ENCODE measurements at places on chromosomes 6 and 20.

- DNase-seq, result no peak
These were observed 17.1 kb upstream of the MAP1LC3A start for GRCh38 chr20:34541264-34541901.

DNA sequence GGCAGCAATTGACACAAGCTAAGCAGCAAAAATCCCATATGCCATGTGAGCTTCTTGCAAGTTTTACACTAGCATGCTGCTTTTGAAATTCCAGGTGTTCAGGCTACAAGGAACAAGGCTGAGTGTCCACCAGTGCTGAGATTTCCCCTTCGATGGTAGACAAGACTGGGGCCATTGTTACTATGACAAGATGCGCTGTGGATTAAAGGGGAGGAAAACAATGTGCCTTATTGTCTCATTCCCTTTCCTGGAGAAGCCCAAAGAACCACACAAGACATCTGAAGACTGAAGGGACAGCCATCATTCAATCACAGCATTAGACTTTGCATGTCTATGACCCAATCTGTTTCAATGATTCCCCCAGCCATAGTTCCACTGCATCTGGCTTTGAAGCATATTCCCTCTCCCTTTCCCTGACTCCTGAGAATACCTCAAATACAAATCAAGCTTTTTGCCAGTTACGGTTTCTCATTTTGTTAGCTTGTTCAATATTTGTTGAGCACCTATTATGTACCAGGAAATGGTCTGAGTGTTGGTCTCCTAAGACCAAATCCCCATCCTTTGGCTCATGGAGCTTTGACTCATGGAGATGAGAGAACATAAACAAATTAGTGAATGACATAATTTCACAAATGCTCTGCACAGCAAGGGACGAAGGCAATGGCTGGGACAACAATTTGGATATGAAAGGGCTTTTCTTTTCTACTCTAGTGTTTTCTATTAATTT is 23.4 kb upstream of the SCGN start:
- no peak for DNase-seq

- DNase-seq, result no peak
These were observed 122.2 kb downstream of the KIF13A start for GRCh38 chr6:17865243-17865642.

DNA sequence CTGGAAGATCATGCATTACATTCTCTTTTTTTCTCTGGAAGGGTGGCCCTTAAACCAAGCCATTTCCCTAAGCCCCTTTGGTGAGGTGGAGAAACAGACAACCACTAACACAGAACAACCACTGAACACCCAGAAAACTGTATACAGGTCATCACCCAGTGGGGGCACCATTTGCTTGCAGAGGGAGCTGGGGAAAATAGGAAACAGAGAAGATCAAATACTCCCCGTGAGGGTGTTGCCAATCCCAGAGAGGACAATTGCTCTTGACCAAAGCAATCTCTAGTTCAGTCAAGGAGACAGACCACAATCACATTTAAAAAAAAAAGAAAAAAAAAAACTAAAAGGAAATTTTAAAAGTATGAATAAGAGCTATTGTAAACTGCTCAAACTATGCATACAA is 865 bp upstream of the DAAM2 start:
- DNase-seq, result no peak

DNA sequence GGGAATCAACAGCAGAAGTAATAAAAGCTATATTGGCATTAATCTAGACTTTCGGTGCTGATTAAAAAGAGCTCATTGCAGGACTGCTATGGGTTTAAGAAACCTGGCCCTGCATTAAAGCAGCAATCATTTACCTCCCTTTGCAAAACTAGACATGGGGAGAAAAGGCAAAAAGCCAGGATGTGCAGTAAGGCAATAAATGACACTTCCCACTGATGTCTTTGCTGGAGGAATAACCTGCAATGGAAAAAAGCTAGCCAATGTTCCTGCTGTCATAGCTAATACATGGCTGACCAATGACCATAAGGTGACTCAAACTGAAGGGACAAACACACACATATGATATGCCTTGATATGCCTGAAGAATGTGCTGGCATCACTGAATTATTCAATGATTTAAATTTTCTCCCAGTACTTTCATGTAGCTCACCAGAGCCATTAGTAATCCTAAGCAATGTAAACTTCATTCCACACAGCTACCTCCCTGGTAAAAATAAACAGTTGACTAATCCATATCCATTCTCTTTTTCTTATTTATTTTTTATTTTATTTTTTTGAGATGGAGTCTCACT is 8.7 kb downstream of the DNAAF9 start:
- no peak for DNase-seq

DNA sequence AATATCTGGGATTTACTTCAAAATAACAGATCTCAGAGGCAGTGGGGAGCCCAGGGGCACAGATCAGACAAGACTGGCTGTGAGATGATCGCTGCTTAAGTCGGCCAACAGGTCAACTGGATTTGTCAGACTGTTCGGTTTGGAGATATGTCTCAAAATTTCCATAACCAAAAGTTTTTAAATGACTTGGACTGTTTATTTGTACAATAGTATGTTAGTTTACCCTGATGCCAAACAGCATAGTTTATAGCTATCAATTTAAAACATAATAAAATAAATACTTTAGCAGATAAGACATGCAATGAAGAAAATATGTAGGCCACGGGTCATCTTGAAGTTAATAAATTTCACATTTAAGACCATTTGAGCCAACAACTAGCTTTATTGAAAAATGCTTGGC is 126.7 kb downstream of the IRF4 start:
- no peak for DNase-seq

DNA sequence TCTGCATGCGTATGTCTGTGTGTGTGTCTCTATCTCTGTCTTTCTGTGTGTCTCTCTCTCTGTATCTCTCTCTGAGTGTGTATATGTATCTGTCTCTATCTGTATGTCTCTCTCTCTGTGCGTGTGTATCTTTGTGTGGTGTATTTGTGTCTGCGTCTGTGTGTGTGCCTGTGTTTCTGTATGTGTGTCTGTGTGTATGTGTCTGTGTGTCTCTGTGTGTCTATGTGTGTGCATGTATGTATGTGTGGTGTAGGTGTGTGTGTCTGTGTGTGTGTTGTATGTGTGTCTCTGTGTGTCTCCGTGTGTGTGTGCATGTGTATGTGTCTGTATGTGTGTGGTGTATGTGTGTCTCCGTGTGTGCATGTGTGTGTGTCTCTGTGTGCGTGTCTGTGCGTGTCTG is 243.0 kb upstream of the FOXQ1 start:
- DNase-seq, result no peak

DNA sequence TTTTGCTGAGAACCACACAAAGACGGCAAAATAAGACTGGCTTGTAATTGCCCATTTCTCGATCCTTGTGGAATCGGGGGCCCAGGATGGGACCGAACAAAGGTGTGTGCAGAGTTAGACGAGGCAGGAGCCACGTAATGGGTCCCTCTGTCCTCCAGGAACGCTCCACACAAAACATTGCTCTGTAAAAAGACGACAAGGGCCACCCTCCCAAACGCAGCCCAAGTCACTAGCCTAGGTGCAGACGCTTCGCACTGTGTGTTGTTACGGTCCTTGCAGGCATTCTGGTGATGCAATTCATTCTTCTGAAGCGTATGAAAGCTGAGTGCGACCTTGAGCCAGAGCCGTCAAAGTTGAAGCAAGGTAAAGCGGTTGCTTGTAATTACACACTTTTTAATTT is 363.4 kb downstream of the TAF4 start:
- no peak for DNase-seq

- DNase-seq, result no peak
These were observed 100.9 kb upstream of the CCN2 start for GRCh38 chr6:132052096-132052495.

- no peak for DNase-seq
These were observed 39.6 kb downstream of the MRPL14 start for GRCh38 chr6:44087623-44088022.

DNA sequence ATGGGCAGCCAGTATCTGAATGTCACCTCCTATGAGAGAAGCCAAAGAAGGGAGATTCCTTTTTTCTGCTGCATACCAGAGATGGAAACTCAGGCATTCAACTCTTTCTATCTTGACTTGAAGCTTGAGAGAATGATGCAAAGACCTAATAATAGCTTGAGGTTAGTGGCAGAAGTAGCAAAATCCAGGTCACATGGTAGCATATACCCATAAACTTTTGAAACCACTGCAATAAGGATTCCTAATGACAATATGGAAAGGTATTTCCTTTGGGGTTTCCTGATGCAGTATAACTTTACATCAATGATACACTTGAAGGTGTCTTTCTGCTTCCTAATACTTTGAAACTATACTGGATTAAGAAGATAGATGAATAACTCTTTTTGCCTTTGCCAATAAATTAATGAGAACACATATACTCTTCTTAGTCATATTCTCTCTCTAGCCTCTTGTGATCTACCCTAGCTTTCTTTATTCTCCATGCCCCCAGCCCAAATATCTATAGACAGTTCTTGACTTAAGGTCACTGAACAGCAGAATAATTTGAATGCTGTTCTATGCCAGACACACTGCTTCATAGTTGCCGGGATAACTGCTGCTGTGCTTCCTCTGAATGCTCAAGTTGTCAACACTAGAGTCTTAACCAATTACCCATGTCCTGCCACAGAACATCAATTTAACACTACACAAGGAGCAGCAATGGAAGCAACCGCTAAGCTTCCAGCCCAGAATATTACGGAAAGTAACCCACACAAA is 155.5 kb upstream of the SIM1 start:
- DNase-seq, result no peak

DNA sequence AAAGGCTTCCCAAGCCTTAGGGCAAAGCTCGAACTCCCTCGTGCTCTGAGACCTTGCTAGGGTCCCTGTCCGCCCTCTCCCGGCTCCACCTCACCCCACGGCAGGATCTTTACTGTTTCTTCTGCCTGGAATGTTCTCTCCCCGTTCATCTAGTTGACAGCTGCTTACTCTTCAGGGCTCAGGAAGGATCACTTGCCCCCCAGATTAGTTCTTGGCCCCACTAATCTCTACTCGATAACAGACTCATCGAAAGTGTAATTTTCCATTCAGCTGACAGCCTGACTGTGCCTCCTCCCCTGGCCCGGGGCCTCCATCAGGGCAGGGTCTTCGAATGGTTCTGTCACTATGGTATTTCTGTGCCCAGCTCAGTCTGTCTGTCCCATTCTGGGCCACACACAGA is 3.1 kb downstream of the MAP1LC3A start:
- DNase-seq, result no peak

GRCh38 chr6:3285049-3285639 is 26.4 kb downstream of the PSMG4 start:
- no peak for DNase-seq

DNA sequence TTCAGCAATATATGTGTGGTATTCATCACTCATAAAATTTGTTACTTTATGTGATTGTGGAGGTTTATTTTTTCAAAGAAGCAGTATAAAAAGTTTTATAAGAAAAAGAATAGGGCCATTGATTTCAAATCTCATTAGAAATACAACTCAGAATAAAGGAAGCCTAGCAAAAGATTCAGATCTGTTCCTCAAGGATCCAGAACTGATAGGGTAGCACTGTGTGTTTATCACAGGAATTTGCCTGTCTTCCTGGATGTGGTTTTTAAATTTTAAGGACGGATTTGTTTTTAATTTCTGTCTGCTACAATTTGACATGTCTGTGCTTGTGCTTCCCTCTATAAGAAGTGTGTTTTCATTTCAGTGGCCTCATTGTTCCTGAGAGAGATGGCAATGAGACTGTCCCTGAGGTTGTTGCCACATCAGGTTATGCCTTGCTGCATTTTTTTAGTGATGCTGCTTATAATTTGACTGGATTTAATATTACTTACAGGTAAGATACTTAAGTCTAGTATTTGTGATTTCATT is 74.6 kb downstream of the ATRN start:
- no peak for DNase-seq

- DNase-seq, result no peak
These were observed 32.7 kb downstream of the CHMP4B start for GRCh38 chr20:33843854-33844253.

DNA sequence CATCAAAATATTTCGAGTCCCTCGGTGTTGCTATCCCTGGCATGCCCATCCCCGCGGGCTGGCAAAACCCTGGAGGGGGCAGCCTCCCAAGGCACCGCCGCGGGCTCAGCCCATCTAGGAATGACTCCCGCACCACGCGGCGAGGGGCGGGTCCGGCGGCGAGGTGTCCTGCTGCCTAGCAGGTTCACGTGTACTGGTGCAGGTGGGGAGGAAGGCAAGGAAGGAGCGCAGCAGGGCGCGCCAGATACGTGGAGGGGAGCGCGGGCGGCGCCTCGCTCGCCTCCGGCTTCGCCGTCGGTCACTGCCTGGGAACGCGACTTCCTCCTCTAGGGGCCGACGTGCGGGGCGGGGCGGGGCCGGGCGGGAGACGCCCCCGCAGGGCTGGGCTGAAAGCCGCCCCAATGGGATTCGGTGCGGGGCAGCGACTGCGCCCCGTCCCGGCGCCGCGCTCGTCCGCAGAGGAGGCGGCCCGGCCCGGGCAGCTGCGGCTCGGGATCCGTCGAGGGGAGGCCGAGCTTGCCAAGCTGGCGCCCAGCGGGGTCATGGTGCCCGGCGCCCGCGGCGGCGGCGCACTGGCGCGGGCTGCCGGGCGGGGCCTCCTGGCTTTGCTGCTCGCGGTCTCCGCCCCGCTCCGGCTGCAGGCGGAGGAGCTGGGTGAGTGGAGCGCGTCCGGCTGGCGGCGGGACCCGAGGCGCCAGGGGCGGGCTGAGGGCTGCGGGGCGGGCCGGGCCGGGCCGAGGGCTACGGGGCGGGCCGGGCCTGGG is at the start of gene DCBLD1:
DCBLD1 (plus strand) TSS at position 435 of the 764 bp plus-strand sequence; CDS start at position 543, 108 bp downstream.
- peak; percentile 49 for DNase-seq

DNA sequence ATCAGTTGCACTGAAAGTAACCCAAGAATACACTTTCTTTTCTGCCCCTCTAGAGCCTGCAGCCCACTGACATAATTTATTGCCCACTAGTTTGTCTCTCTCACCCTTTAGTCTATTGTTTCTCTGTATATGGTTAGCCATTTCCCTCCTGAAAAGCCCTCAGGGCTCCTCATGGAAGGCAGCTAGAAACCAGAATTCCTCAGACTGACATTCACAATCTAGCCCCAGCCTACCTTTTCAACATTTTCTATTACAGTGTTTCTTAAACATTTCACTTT is 21.4 kb upstream of the PAQR8 start:
- DNase-seq, result no peak

DNA sequence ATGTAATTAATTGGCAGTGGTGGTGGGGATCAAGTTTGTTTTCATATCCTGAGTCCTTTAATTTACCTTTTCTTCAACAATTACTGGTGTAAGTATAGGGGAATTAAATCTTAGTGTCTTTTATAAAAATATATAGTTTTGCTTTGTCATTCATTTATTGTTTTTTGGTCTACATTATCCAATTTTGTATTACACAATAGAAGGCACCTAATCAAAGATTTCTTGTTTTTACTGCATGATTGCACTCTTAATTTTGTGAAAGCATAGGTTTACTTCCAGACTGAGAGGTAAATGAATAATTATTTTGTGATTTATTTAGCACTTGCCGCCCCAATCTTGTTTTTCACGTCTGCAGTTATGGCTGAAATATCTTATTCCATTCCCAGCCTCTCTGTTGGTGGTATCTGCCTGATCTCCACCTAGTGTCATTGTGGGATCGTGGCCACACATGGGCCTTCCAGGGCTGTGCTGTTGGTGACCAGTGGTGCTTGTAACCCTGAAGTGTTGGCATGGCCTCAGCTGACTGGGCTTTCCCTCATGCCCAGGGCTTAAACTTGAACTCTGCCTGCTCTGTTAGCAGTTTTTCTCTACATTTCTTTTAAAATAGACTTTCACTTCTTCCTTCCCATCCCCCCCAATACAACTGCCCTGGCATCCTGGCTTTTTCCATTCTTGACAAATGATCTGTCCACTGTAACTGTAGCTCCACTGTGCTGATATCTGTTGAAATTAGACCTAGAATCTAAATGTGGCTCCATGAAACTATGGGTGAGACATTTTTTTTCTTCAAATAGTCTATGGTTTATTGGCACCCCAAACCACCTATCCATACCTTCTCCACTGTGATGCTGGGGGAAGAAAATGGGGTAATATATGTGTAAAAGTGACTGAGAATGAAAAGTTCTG is 24.8 kb downstream of the E2F3 start:
- DNase-seq, result no peak
